Activated T-helper 1 cell treated with anti-CD3 and anti-CD28 coated beads, Interleukin-12 subunit alpha, Interleukin-12 subunit beta, Interleukin-2, Interleukin-4 antibody, amounts not matched to agents 30 ng/mL and 10 ng/mL and 1 ng/mL, durations not matched to agents 14 hours and 24 hours and 36 hours (primary cell): ENCODE measurements at places on chromosomes 1 and 21. TPM values are rescaled to one million over a fixed set of nuclear protein-coding genes. Genes with fewer than 3 reads are reported as not detected.
A peak's percentile ranks its signal among the peaks of the same experiment; 100 is the strongest.

RHOU gene
- total RNA-seq = 0.49 and 0.69 TPM in 2 replicates

PCSK9 gene
- not detected in 2 replicates for total RNA-seq

SYCP1 gene
- not detected in 2 replicates for total RNA-seq

KTI12 gene
- 21.6 and 22.4 TPM in 2 replicates for total RNA-seq

MYBPH gene
- not detected in 2 replicates for total RNA-seq

BSND gene
- not detected in 2 replicates for total RNA-seq

ACKR1 gene
- total RNA-seq = not detected in 2 replicates

BRDT gene
- total RNA-seq = not detected in 2 replicates

MXRA8 gene
- total RNA-seq = 0.18 and 0.20 TPM in 2 replicates

PROK1 gene
- not detected in 2 replicates for total RNA-seq

PADI3 gene
- total RNA-seq = not detected in 2 replicates

FMO4 gene
- total RNA-seq = 0.39 and 1.5 TPM in 2 replicates

ACTA1 gene
- total RNA-seq = 0.20 TPM in 1 of 2 replicates, not detected in the other

DNA sequence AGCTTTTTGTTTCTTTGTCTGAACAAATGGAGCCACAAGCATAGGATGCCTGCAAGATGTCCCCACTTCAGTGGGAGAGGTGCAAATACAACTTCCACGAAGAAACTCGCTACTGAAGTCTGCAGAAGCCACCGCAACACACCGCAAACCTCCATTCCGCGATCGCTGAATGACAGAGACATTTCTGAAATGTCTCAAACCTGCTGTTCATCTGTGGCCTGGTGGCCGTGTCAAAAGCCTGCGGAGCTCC lies 1.0 kb downstream of the TP53BP2 start:
- DNase-seq = peak; percentile 62

DNA sequence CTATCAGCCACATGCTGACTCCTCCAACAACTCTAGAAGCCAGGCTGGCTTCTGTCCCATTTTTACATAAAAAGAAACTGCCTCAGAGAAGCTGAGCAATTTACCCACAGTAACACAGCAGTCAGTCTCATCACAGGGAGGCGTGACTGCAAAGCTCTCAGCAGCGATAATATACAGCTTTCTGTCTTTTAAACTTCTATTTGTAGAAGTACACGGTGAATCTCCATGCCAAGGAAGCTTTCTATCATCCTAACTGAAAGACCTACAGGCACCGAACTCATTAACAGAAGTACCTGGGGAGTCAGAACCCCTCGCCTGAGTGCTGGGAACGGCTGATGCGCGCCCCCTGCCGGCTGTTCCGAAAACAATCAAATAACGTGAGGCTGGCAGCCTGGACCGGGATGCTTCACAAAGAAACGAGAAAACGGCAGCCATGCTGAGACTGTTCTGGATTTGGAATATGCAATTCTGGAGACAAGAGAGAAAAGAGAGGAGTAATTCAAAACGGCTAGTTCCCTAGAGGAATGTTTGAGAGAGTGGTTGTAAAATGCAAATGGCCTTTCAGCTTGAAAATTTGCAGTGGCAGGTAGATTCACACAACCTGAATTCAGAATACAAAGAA lies 43.5 kb upstream of the RAB4A start:
- DNase-seq = peak; percentile 66

- no peak for DNase-seq
Measured at GRCh38 chr1:91783423-91784170, 102.4 kb downstream of the TGFBR3 start.

GRCh38 chr1:209398313-209398991 lies 185.1 kb upstream of the CAMK1G start:
- no peak for DNase-seq

DNA sequence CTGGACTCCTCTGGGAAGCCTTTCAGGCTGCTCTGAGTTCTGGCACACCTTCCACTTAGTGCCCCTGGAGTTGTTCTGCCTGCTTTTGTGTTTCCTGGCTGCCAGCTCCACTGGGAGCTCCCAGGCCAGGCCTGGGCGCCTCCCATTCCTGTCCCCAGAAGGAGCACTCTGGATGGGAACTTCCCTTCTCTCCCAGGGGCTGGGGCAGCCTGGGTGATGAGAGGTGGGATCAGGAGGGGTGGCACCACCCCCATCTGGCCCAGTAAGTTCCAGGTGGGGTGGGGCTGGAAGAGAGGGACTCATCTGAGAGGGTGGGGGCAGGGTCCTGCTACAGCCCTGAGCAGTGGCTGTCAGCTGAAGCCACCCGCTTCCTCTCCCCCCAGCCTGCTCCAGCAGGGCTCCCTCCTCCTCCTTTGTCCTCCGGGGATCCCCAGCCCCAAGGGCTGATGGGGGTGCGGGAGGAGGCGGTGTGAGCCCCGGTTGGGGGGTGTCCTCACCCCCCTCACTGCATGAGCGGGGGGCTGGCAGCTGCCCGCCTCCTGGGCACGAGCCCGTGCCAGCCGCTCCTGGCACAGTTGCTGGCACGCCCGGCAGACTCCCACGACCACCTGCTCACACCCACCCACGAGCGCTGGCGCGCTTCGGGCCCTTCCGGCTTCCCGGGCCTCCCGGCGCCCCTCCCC lies 4.7 kb downstream of the FOXO6 start:
- no peak for DNase-seq

- DNase-seq = no peak
Measured at GRCh38 chr1:6301526-6301925, 40.6 kb upstream of the GPR153 start.

- DNase-seq = peak; percentile 59
Measured at GRCh38 chr1:214281021-214281719, at the start of gene SMYD2. Gene SMYD2, plus strand, starts transcription at chr1:214281159. Its CDS starts 96 bp downstream, at chr1:214281255.

- no peak for DNase-seq
Measured at GRCh38 chr1:107000902-107001301, 55.6 kb upstream of the PRMT6 start.

DNA sequence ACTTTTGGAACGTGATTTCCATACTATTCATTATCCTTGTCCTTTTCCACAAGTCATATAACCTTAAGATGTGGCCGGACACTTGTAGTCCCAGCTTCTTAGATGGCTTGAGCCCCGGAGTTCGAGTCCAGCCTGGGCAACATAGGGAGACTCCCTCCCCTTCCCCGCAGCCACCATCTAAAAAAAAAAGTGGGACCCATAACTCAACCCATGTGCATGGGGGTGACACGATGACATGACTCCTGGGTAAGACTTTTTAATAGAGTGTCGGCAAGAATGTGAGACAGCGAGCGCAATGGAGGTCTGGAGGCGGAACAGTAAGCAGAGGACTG lies 25.7 kb downstream of the MIA3 start:
- DNase-seq = no peak

GRCh38 chr1:189941922-189942321 lies 535.7 kb downstream of the BRINP3 start:
- no peak for DNase-seq

- no peak for DNase-seq
Measured at GRCh38 chr1:75034376-75034775, 99.8 kb upstream of the LHX8 start.

DNA sequence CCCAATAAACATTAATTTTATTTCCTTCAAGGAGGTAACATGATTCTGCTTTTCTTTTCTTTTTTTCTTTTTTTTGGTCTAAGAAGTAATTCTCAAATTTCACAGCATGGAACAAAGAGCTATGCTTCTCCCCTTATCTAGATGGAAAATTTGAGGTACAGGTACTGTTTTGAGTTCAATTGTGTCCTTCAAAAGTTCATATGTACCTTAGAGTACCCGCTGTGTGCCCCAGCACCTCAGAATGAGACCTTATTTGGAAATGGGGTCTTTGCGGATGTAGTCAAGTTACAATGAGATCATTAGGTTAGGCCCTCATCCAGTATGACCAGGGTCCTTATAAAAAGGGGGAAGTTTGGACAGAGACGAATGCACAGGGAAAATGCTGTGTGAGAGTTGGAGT lies 22.0 kb downstream of the ELAPOR1 start:
- DNase-seq = no peak

DNA sequence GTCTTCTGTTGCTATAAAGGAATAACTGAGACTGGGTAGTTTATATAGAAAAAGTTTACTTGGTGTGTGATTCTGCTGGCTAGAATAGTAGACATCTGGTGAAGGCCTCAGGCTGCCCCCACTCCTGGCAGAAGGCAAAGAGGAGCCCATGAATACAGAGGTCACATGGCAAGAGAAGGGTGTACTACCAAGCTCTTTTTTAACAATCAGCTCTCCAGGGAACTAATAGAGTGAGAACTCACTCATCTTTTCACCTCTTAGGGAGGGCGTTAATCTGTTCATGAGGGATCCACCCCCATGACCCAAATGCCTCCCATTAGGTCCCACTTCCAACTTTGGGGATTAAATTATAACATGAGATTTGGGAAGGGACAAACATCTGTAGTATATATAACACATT lies 9.3 kb downstream of the DTL start:
- no peak for DNase-seq

DNA sequence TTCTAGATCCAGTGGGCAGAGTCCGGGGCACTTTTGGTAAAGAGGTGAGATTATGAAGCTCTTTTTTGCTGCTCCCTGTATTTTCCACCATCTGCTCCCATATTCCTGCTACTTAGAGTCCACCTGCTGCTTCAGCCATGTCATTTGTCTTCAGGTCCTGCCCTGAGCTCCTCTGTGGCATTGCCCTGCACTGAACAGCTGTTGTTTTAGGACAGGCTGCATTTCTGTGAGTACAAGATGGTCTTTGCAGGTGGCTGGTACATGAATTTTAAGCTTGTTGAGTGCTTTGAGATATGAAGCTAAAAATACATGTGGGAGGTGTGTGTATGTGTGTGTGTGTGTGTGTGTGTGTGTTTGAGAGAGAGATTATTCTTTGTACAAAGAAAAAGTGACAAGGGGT lies 21.9 kb downstream of the MT1HL1 start:
- DNase-seq = no peak

DNA sequence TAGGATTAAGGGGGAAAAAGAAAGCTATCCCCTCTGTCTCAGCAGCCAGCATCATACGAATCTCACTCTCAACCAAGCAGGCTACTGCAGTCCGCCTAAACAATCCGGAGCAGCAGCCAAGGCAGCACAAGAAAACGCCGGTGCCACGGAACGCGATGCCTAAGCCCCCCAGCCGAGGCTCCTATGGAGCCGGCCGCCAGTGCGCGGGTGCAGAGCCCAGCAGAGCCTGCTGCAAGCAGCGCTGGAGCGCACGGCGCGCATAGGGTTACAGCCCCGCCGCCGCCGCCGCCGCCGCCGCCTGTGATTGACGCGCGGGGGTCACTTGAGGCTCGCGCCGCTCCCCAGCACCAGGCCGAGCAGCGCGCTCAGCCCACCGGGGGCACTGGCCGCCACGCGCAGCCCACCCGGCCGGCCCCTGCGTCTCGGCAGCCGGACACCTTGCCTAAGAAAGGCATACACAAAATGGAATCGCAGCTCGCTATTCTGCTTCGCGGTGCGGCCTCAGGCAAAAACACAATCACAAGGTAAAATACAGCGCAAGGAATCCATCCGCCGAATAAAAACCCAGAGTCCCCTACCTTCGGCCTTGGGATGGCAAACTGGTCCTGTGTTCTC lies 780 bp downstream of the HIVEP3 start:
- no peak for DNase-seq

- no peak for DNase-seq
Measured at GRCh38 chr21:16047904-16048303, 318.1 kb downstream of the USP25 start.
